NCI-H510A treated with DMSO at 0.1 percent for 48 hours (cell line): ENCODE measurements at places on chromosomes 5 and 9.
A peak's percentile ranks its signal among the peaks of the same experiment; 100 is the strongest.

DNA sequence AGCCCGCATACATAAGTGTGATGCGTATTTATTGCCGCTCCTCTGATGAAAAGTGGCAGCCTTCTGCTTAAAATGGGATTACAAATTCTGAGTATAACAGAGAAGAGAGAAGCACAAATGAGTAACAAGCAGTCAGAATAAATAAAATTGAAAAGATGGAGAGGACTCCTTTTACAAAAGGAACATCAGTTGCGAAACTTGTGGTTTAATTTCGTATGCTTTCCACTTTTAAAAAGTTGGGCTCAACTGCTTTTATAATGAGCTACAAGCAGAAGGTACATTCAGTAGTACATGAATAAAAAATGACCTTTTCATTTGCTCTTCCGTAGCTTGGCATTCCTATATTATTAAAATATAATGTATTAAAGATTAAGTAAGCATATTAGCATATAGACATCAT is 320.0 kb downstream of the FBXL17 start:
- no peak for DNase-seq

GRCh38 chr5:34684281-34684979 is 28.3 kb downstream of the RAI14 start:
- DNase-seq: no peak

- DNase-seq: no peak
Measured at GRCh38 chr5:74226716-74227485, 413.6 kb downstream of the ENC1 start.

DNA sequence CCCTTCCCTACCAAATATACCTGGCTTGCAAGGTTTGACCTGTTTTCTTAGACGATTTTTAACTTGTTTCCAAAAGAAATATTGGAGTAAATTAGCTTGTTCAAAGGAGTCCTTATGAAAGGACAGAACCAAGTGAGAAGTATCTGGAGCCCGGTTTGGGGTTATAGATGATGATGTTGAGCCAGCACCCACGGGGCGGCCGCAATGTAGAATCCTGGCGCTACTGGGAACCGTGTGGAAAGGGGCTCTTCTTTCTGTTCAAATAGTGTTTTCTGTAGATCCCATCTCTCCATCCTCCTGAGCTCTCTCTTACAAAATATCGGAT is 517 bp upstream of the EXOSC2 start:
- DNase-seq: no peak

GRCh38 chr5:87302061-87302460 is 34.4 kb downstream of the RASA1 start:
- DNase-seq: no peak

DNA sequence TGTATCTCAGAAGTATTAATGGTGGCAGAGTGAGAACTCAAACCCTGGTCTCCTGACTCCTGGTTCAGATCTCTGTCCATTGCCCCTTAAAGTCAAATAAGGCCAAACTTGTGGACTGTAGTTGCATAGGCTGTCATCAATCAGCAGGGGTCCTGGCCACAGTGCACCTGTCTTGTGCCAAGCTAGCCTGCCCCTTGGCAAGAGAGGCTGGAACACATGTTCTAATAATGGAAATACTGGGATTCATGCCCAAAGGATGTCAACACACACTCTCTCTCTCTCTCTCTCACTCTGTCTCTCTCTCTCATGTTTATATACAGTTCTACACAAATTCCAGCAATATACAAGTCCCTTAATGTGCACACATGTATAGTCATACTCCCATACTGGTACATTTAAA is 44.3 kb downstream of the GLRA1 start:
- DNase-seq: no peak

DNA sequence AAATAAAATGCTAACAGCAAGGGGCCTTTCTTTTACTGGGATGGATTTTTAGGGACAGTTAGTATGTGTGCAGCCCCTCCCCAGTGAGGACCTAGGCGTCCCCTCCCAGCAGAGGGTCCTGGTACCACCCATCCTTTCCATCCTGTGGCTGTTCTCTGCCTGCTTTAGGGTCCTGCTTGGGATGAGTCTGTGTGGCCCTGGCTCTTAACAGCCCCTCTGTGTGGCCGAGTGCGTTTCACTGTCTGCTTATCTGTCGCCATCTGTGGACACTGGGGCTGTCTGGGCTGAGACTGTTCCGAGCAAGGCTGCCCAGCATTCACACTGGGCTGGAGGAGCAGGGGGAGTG is 17.0 kb downstream of the WNK2 start:
- DNase-seq: no peak

DNA sequence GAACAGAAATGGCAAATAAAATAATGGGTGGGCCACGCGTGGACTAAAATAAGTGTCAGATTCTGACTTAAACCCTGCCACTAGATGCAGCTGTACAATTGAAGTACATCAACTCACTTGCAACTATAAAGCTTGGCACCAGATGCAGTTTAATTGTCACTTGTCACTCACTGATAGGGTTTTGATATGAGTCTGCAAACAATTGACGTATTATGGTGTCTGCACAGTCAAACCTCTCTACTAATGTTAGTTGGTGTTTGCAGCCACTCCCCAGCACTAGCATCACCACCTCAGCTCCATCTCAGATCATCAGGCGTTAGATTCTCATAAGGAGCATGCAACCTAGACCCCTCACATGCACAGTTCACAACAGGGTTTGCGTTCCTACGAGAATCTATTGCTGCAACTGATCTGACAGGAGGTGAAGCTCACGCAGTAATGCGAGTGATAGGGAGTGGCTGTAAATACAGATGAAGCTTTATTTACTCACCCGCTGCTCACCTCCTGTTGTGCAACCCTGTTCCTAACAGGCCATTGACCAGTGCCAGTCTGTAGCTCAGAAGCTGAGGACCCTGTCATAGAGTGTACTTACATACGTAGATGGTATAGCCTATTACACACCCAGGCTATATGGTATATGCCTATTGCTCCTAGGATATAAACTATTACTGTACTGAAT is 72.1 kb upstream of the SEMA6A start:
- no peak for DNase-seq

DNA sequence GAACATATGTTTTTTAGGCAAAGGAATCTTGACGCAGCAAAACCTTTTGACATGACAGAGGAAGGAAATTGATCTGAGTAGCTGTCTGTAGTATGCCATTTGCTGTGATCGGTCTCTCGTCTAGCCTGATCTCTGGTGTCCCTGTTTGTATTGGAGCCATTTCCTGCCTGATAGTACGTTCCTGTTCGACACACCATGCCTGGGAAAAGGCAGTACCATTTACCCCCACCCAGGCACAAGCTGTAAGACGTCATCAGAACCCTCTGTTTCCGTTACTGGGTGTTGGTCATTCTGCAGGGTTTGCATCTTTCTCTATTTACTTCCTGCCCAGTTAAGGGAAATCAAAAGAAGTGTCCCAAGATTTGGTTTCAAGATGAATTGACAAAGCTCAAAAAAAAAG is 129.7 kb downstream of the CEMIP2 start:
- DNase-seq: no peak

- no peak for DNase-seq
Measured at GRCh38 chr5:171523781-171524180, 104.3 kb downstream of the FGF18 start.

- DNase-seq: no peak
Measured at GRCh38 chr5:181255276-181255675, 5.7 kb downstream of the TRIM52 start.

- no peak for DNase-seq
Measured at GRCh38 chr5:73768-74502, 18.0 kb upstream of the PLEKHG4B start.

- no peak for DNase-seq
Measured at GRCh38 chr5:278646-279045, 7.2 kb downstream of the PDCD6 start.

DNA sequence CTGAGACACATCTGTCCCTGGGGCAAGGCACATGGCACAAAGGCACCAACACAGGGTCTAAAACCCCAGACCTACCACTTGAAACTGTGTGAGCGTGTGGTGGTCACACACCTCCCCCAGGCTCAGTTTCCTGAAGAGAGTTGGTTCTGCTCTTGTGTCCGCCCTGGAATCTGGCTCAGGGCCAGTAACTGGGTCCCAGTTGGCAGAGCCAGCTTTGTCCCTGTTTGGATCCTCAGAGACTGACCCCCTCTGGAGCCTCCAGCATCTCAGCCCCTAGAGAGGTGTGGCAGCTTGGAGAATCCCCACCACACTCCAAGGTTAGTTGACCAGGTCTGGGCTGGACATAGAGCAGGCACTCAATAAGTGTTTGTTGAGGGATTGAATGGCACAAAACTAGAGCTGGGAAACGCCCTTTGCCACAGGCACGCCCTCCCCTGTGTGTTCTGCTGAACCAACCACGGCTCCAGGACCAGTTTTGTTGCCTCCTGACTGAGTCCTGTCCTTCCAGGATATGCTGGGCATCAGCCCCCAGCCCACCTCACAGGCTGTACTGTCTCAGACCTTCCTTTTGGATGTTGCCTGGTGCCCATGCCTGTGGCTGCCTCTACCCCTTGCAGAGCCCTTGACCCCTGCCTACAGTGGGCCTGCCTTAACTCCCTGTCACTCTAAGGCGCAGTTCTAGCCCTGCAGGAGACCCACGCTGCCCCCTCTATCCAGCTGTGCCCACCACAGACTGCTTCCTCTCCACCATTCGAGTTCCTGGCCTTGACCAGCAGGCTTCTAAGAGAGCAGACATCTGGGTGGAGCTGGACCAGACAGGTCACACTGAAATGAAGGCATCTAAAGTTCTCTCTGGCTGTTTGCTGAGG is 3.8 kb upstream of the PDLIM4 start:
- peak; percentile 12 for DNase-seq

GRCh38 chr5:88713818-88714217 is 169.2 kb downstream of the MEF2C start:
- no peak for DNase-seq

- DNase-seq: no peak
Measured at GRCh38 chr5:161944974-161945373, 97.1 kb downstream of the GABRA1 start.

DNA sequence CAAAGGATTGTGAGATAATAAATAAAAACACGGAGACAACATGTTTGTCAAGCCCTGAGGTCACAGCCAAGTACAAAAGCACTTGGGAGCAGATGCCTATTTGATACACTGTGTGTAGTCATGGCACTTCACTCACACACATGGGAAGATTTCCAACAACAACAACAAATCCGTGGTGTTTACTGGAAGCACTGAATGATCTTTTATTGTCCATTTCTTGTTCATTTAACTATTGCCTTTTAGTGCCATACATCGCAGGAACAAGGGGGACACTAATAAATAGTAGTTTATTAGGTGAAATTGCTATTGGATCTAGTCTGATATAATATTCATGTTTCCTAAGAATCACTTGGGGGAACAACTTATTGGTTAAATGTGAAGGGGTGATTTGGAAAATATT is 20.4 kb upstream of the GDNF start:
- no peak for DNase-seq

GRCh38 chr5:135119481-135119880 is 85.5 kb upstream of the PITX1 start:
- no peak for DNase-seq

DNA sequence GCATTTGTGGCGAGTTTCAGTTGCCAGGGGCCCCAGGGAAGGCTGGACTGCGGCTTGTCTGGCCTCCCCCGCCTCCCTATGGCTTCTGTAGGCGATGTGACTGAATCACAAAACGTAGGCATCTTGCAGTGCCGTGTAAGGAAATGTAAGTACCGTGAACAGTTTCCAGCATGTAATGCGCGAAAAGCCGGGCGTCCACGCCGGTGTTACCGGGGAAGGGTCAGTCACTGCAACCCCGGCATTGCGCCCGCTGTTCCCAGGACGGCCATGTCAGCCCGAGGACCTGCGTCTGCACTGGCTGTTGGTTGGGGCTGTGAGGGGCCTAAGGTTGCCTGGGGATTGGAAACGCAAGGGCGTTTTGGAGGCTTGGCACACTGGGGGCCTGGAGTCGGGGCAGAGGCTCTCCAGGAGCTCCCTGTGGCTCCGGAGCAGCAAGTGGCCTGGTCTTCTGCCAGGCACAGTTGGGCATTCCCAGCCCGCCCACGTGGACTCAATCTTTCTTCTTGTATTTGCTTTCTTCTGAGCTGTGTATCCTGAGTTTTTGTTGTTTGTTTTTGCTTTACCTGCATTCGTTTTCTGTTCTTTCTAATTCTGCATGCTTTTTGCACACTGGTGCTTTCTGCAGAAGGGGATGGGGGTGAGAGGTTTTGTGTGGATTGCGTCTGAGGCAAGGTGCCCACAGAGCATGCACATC is 36.9 kb upstream of the PLEKHG4B start:
- peak; percentile 72 for DNase-seq

GRCh38 chr5:67301285-67301903 is 104.8 kb upstream of the CD180 start:
- no peak for DNase-seq

DNA sequence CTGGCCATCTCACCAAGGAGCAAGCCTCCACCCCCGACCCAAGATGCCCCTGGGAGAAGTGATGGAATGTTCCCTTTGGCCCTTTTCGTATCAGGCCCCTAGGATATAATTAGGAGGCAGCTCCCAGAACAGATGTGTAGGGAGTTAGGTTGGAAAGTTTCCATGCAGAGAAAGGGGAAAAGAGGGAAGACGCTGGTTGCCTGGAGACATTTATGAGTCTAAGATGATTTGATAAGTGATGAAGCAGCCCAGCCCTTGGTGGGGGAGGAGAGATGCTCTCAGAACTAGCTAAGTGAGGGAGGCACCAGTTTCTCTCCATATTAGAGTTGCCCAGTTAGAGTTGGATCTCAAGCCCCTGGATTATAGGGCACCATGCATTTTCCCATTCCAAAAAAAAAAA is 137.5 kb downstream of the GNA14 start:
- DNase-seq: no peak

DNA sequence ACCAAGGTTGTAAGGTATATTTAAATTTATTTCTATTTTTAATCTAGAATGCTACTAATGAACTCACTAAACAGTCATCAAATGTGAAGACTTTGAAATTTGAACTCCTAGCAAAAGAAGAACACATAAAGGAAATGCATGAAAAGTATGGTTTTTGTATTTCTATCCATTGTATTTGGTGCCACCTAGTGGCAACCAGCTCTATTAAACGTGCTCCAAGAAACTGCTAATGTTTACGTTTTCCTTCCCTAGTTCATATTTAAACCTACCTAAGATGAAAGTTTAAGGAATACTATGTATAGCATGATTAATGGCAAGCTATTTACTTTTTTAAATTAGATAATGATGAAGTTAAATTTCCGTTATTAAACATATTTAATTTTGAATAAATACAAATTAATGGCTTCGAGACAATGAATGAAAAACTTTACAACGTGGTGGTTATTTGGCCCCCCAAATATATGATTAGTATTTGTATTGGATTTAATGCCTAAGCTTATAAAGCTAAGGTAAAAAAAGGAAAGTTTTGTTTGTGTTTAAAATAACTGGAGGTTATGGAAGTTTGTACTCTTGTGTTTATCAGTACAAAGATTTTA is 115.9 kb upstream of the SH3GL2 start:
- DNase-seq: peak; percentile 37
